ENCODE measurements at places on chromosomes 6 and 20.

- DNase-seq = no peak
Measured at GRCh38 chr20:52193133-52193532, 1.6 kb upstream of the ZFP64 start.

DNA sequence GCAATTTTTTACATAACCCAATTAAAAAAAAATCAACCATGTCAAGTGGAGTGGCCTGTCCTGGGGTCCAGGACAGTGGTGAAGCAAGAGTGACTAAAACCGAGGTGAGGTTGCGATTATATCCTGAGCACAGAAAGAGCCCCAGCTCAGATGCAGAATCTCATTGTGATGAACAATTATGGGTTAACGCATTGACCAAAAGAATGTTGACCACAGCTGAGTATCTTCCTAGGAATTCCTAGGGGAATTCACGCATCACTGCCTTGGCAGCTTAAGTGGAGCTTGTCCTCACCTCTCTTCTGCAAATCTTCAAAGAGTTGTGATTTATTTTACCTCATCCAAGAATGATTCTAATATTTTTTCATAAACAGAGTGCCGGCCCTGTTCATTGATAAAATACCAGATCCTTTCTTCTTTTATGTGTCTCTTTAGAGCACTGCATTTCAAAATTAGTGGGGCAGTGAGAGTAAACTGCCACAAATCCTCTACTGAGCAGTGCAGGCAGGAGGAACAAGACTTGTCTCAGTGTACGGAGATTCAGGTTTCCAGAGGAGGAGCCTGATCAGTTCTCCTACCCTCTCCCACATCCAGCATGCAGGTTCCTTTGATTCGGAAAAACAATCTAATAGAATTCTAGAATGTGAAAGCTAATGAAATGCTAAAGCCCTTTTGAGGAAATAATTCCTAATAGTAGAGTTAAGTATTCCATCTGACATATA, 60.1 kb upstream of the ZNF184 start:
- no peak for DNase-seq

DNA sequence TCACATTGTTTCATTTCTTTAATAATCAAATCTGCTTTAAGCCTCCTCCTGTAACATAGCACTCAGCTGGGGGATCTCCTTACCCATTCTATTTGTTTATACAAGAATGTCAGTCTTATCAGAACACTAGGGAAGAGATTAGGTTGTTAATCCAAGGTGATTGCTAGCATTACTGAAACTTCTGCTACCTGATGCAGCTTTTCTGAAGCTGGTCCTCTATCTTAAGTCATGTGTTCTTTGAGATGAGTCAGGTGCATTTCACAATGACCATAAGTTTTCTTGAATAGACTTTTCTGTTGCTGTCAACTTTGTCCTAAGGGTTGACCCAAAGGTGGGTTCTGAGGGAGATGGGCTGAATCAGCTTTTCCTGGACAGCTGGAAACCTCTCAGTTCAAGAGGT, 60.7 kb upstream of the SYNCRIP start:
- DNase-seq = peak; percentile 39

DNA sequence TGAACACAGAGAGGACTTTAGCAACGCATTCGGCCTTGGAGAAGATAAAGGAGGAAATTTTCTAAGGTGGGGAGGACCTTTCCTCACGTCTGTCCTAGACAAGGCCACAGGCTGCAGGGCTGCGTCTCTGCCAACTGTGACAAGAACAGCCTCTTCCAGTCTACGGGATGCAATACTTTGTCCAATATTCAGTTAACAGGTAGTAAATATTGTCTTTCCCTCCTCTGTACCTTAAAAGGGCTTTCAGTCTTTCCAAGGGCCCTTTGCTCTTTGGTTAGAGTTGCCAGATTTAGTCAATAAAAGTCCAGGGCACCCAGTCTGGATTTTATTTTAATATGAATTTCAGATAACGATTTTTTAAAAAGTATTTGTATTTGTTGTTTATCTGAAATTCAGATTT, 78.2 kb downstream of the ELOVL4 start:
- DNase-seq = no peak
